Activated T-helper 17 cell treated with anti-CD3 and anti-CD28 coated beads, Interleukin-2, amount 50 U/mL, for 72 hours (primary cell): ENCODE measurements at places on chromosomes 12 and 14.

DNA sequence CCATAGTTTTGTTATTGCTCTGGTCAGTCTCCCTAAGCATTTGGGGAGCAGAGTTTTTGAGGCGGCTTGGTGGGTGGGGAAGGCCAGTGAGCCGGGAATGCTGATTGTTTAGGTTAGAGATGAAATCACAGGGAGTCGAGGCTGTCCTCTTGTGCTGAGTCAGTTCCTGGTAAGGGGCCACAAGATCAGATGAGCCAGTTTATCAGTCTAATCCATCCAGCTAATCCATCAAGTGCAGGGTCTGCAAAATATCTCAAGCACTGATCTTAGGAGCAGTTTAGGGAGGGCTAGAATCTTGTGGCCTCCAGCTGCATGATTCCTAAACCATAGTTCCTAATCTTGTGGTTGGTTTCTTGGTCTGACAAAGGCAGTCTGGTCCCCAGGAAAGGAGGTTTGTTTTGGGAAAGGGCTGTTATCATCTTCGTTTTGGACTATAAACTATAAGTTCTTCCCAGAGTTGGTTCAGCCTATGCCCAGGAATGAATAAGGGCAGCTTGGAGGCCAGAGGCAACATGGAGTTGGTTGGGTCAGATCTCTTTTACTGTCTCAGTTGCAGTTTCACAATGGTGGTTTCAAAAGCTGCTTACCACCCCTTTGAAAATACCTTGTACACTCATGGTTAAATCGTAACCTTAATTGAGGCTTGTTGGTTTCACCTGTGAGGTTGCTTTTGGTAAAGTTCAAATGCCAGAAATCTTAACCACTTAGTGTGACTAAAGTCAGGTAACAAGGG lies 33.6 kb upstream of the HIGD1C start:
- ATAC-seq = peak; percentile 52

DNA sequence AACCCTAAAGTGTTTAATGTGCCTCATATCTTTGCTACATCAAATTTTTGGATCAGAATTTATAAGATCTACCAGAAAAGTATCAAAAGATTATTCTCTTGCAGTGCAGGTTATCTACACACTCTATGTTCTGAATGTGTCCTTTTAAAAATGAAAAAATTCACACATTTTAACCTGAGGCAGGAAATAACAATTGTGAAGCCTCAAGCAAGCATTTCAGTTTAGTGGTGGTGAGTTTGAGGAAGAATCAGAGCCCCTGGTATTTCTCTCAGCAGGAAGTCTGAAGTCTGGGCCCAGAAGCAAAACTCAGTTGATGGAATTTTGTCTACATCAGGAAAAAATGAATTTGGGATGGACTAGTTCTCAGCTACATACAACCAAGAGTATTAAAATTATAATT lies 137.0 kb upstream of the PZP start:
- ATAC-seq = no peak

DNA sequence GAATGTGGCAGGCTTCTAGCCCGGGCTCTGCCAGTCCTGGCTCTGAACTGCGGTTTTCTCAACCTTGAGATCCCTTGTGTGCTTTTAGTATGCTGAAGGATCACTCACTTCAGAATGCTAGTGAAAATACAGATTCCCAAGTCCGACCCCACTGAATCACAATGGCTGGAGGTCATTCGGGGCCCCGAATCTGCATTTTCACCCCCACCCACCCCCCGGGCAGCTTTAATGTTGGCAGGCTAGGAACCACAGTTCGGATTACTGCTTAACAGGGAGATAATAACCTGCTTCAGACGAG lies 573 bp upstream of the SUSD6 start:
- ATAC-seq = no peak

GRCh38 chr12:76520348-76520747 lies 39.2 kb downstream of the OSBPL8 start:
- ATAC-seq = no peak

DNA sequence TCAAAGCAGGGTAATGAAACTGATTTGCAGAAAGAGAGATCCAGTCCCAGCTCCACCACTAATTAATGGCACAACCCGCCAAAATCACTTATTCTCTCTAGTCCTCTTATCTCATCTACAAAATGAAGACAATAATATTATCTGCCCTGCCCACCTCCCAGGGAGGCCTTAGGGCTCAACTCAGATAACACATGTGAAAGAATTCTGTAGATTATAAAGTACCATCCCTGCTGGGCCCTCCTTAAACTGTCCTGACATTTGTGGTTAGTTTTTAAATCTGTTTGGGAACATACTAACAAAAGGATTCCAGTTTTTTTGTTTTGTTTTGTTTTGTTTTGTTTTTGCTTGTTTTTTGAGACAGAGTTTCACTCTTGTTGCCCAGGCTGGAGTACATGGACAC lies 7.3 kb downstream of the POMT2 start:
- no peak for ATAC-seq

- ATAC-seq = no peak
Measured at GRCh38 chr12:95962222-95962621, 19.1 kb downstream of the AMDHD1 start.
